NCI-H446 treated with DMSO at 0.1 percent for 48 hours (cell line): ENCODE measurements at places on chromosomes 6 and 20.

- no peak for DNase-seq
These were observed 7.8 kb downstream of the ZBP1 start for GRCh38 chr20:57612436-57612835.

GRCh38 chr6:29847871-29848630 is 20.4 kb downstream of the HLA-G start:
- DNase-seq, result no peak

GRCh38 chr20:18092890-18093289 is 35.2 kb upstream of the OVOL2 start:
- no peak for DNase-seq

GRCh38 chr6:112216662-112217551 is 37.5 kb downstream of the LAMA4 start:
- DNase-seq, result no peak

- DNase-seq, result no peak
These were observed 63.6 kb upstream of the SYNDIG1 start for GRCh38 chr20:24405810-24406209.

GRCh38 chr6:158868122-158868480 is 48.9 kb upstream of the EZR start:
- no peak for DNase-seq

GRCh38 chr20:698276-698675 is 22.7 kb upstream of the SCRT2 start:
- no peak for DNase-seq

GRCh38 chr6:107064579-107065065 is 36.6 kb downstream of the MTRES1 start:
- DNase-seq, result no peak

DNA sequence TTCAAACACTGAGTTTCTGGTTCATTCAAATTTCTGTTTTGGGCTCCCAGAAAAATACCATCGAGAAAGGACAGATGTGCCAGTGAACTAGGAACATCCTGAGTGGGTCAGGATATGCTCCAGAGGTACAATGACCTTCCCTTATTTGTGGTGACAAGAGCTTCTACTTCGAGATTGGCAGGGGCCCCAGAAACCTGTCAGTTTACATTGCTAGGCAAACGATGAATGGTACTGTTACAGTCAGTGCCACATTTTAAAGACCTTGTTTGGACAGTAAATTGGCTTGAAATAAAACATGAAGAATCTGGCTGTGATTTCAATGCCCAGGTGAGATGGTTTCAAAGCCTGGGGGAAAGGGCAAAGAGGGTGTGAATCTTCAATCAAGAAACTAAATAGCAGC is 454.5 kb upstream of the ID4 start:
- DNase-seq, result peak; percentile 41

DNA sequence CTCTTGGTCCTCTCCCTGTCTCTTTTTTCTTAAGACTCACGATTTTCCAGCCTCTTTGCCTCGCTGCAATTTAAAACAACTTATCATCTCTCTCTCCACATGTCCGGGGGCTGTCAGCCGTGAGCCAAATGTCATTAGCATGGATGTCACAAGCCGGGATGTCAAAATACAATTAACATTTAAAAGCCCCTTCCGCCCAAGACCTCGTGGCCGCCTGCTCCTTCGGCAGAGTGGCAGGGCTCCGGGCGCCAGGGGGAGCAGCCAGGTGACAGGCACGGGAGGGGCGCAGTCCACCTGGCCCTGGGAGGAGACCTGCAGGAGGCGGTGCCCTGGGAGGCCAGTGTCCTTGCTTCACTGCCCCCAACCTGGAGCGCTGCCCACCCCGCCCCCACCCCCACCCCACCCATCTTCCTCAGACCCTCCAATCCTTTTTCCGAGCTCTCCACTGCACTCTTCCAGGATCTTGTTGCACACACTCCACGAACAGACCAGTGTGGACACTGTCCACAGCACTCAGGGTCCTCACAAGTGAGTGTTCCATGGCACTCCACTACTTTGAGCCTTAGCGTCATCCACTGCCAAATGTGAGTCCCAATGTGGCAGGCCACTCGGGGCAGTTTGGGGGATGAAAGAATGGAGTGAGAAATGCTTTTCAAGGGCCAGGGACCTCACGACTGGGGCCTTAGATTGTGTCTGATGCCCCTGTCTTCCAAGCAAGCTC is 5.6 kb upstream of the GRM4 start:
- DNase-seq, result no peak

GRCh38 chr6:34897130-34897529 is 8.1 kb downstream of the ANKS1A start:
- DNase-seq, result no peak

- no peak for DNase-seq
These were observed 7.4 kb upstream of the LAMP5 start for GRCh38 chr20:9506964-9507369.

GRCh38 chr6:34731393-34732060 is 25.8 kb upstream of the SNRPC start:
- no peak for DNase-seq

- DNase-seq, result no peak
These were observed 47.7 kb downstream of the STAU1 start for GRCh38 chr20:49140411-49140810.

DNA sequence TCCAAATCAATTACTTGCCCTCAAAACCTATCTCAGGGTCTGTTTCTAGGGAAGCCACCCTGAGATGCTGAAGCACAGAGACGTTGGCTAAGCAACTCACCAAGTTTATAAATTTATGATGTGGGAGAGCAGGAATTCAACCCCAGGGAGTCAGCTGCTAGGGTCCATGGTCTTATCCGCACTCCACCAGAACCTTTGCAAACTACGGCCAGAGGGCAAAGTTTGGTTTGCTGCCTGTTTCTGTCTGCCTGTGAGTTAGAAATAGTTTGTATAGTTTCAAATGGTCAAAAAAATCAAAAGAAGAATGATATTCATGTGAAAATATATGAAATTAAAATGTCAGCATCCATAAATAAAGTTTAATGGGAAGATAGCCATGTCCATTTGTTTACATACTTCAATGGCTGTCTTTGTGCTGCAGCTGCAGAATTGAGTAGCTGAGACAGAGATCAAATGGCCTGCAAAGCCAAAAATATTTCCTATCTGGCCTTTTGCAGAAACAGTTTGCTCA is 83.7 kb upstream of the ZFP64 start:
- no peak for DNase-seq

DNA sequence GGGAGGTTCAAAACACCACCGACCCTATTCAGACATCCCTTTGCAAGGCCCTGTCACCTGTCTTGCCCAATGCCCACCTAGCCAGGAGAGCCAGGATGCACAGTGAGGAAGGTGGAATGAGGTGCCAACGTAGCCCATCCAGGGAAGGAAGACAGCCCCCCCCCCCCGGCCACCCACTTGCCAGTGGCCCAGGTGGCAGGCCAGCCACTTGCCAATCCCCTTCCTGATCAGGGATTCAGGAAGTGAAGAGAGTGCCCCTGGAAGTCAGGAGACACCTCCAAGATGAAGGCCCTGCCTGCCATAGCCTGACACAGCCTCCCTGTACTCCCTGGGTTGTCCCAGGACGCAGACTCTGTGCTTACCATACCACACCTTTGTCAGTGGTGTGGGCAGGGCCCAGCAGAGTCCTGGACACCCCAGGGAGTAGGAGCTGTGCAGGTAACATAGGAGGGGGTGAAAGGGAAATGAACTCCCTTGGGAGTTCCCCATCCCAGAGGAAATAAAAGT is 54.7 kb downstream of the MRPL14 start:
- no peak for DNase-seq
